ENCODE measurements at places on chromosomes 3 and 15.

DNA sequence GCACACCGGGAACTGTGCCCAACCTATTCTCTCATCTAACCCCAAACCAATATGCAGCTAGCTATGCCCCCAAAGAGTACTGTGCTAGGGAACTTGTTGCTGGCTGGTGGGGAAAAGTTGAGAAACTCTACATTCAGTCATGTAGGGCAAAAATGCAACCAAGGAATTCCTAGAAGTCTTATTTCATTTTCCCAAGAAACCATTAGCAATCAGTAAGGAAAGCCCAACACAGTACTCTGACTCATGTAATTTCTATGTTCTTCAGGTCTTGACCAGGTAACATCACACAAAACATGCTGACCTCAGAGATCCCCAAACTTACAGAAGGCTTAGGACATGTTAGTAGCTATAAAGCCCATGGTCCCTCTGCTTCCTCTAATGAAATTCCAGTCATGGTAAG lies 52.1 kb downstream of the TASOR start:
- no peak for DNase-seq

- no peak for DNase-seq
Measured at GRCh38 chr3:39541917-39542329, 74.4 kb downstream of the MOBP start.

DNA sequence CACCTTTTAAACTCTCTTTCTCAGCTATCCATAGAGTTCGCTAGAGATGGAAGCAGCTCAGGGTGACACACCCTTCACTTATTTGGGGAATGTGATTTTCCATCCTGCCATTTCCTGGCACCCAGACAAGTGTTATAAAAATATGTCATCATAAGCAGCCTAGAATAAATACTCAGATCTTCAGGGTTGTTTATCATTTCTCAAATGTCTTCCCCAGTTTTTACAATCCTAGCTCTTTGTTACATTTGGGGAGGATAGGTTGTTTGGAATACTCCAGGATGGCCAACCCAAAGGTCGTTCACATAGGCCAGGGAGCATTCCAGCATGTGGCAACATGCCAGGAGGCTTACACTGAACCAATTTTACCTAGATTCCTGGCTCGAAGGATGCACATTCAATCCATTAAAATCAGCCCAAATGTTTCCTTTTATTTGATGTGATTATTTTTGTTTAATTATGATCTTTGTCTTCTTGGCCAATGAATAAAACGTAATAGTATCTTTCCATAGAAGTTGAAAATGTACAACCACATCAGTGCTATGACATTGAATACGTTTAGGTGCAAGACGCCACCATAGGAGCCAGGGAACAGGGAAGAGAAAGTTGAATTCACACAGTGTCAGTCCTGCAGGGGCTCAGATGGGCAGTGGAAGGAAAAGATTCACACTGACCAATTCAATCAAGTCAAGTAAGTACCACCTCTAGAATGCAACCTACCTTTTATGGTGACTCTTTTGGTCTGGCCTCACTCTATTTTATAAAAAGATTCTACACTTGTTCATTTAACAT lies 537.7 kb upstream of the MDFIC2 start:
- no peak for DNase-seq

- no peak for DNase-seq
Measured at GRCh38 chr3:45507820-45508317, 86.7 kb upstream of the LIMD1 start.

GRCh38 chr3:128709506-128710210 lies 16.3 kb upstream of the RAB7A start:
- DNase-seq: no peak

DNA sequence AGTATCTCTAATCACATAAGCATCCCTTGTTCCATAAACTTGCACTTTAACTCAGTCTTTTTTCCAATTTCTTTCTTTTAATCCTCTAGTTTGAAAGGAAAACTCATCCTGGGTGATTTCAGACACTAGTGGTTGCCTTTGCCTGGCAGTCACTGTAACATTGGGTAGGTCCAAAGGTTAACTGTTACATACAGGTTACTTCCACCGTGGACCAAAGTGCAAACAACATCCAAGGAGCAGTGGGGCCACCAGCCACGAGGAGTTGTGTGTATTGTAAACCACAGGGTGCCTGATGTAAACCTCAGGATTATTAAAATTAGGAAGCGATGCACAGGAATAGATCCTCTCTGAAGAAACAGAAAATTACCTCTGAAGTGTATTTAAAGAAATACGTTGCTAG lies 75.0 kb downstream of the HCN4 start:
- no peak for DNase-seq

DNA sequence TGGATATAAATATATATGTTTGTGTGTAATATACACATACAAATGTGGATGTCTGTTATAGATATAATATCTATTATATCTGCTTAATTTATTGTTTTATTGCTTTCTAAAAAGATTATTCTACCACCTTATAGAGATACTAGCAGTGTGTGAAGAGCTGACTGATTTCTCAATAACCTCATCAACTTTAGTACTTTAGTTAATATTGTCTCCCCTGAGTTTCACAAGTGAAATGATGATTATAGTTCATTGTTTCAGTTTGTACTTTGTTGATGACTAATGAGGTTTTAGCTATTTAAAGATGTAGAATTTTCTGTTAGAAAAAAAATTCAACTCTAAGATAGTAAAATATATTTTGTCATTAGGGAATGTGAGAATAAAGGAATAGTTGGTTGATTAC lies 11.4 kb downstream of the RSRC1 start:
- DNase-seq: no peak

- no peak for DNase-seq
Measured at GRCh38 chr3:8562081-8562595, 60.5 kb downstream of the LMCD1 start.

GRCh38 chr15:63166219-63166618 lies 8.9 kb upstream of the RPS27L start:
- DNase-seq: no peak

DNA sequence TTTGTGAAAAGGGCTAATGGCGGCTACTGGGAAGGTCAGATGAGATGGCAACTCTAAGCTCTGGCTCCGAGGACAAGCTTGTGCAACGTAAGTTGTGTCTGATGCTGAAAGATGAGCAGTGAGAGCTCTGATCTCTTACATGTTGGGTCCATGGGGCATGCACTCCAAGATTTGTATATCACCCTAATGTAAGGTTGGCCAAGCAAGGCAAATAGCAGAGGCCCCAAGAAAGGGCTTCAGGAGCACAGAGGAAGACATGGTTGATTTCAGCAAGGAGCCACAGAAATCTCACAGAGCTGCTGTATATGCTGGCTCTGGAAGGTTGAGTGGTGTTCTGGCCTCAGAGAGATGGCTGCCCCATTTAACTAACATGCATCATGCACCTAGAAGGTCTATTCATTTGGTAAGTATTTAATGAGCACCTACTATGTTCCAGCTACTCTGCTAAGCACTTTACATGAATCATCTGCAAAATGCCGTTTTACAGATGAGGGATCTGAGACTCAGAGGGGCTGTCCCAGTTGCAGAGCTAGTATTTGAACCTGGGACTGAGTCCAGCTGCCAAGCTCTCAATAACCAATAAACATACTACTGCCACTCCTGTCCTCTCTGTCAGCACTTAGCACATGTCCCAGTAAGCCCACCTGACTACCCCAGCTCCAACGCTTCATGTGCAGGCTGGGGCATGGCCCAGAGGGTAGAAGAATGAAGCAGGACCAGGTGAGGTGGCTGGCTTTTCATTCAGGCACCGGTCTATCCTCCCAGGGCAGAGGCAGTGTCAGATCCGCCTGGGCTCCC lies 27.8 kb upstream of the ATP2B2 start:
- no peak for DNase-seq

DNA sequence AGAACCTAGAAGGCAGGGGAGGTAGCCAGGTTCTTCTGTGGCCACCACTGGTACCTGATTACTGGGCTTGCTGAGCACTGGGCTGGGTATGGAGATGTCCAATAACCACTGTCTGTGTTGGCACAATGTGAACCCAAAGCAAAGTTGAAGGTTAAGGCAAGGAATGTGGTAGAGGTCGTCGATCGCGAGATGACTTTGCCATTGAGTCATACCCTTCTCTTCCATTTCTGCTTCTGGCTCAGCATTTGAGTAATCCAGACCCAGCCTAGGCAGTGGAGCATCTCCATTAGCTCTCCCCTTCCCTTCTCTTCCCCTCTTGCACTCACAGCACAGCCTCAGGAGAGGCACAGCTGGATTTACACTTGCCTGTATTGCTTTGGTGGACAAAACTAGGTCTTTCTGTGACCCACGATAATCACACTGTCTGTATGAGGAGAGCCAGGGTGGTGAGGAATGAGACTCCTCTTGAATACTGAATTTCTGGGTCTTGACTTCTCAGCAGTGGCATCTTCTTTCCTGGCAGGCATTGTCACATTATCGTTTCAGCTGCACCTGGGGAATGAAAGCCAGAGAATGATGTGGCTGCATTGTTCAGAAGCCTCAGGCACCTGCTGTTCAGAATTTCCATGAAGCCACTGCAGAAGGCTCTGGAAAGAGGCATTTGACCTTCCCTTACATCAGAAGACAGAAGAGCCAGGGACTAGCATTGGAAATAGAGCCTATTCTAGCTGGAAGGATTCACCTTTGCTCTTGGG lies 272.6 kb downstream of the PDCD6IP start:
- no peak for DNase-seq

GRCh38 chr3:9542182-9542581 lies 11.4 kb downstream of the LHFPL4 start:
- no peak for DNase-seq

DNA sequence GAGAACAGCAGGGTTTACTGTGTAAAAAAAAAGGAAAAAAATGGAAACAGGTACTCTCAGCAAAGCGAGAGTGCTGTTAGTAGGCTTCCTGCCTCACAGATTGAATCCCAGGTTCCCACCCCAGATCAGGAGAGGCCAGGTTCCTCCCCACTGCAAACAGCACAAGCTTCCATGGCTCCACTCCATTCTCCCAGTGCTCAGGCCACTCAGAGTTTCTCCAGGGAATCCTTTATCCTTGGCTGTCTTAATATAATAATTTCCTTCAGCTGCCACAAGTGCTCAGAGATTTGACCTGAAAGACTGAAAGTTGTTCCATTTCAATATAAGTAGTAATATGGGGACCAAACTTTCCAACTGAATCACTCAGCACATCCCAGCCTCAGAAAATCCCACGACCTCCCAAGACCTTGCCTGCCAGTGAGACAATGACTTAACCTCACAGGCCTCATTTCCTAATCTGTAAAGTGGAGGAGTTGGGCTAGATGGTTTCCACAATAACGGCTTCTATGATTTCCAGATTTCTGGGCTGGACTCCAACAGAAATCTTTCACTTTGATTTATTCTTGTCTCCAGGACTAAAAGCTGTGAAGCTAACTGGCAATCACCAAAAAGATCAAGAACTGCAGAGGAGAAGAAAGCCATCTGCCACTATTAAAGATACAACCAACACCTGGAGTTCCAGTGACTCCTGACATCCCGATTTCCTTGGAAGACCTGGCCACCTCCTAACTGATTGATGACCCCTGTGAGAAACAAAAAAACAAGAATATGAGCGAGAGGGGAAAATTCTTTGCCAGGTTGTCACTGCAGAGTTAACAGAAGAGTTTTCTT lies 289.5 kb downstream of the NEK10 start:
- DNase-seq: no peak

DNA sequence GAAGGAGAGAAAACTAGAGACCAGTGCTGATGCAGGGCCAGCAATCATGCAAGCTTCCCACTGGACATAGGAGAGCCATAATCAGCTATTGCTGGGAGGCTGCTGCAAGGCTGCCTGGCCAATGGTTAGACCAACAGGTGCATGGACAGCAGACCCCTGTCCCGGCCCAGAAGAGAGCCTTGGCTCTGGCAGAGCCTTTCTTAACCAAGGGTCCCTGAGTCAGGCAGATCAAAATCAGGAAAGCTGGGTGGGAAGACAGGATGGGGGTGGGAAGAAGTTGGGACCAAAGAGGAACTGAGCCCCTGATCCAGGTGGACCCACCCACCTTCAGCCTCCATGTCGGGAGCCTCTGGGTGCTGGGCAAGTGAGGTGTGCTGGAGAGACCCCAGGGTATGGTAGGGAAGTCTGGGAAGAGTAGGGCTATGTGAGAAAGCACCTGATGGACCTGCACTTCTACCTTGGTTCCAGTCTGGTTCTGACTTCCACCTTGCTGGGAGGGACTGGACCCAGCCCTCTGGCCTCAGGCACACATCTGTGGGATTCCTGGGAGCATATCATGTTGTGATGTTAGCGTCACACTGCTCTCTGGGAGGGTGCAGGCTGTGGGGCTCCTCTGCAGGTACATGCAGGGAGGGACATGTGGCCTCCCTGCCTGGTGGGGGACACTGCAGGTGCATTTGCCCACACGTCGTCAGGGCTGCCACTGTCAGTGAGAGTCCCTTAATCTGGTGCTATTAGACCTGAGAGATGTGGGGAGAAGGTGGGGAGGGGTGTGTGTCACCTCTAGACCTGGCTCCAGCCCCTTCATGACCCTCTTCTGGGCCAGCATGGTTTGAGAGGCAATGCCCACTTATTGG lies 24.7 kb downstream of the KY start:
- no peak for DNase-seq

GRCh38 chr3:105353485-105354161 lies 13.1 kb upstream of the ALCAM start:
- no peak for DNase-seq

DNA sequence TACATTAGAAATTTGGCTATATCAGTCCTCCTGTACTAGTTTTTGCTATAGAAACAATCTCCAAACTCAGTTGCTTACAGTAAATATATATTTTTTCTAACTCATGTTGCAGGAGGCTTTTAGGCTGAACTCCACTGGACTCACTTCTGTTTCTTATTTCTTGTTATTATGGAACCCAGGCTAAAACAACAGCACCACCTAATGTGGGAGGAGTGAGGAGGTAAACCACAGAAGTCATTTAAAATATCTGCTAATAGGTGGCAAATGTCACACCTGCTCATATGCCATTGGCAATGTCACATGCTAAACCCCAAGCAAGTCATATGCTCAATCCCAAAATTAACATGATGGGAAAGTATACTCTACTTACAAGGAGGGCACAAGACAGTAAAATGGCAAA lies 462.2 kb downstream of the PLOD2 start:
- DNase-seq: no peak

GRCh38 chr3:72272356-72272755 lies 487.4 kb upstream of the PROK2 start:
- DNase-seq: no peak

DNA sequence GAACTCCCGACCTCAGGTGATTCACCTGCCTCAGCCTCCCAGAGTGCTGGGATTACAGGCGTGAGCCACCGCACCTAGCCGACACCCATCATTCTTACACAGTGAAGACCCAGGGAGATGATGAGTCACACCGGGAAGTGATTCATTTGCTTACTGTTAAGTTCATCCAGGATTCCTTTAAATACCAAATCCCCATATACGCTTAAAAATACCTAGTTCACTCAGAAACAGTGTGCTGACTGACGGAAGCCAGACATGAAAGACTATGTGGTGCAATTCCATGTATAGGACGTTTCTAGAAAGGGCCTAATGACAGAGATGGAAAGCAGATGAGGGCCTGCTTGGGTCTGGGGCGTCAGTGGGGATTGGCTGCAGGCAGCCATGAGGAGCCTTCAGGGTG lies 75.2 kb downstream of the APBA2 start:
- DNase-seq: no peak

GRCh38 chr15:58748852-58749531 lies 515 bp downstream of the ADAM10 start:
- DNase-seq: peak; percentile 26

All from activated effector memory CD4-positive, alpha-beta T cell treated with Interleukin-2 at 50 U/mL for 16 hours (primary cell).